ENCODE measurements at places on chromosomes 2 and 18.

DNA sequence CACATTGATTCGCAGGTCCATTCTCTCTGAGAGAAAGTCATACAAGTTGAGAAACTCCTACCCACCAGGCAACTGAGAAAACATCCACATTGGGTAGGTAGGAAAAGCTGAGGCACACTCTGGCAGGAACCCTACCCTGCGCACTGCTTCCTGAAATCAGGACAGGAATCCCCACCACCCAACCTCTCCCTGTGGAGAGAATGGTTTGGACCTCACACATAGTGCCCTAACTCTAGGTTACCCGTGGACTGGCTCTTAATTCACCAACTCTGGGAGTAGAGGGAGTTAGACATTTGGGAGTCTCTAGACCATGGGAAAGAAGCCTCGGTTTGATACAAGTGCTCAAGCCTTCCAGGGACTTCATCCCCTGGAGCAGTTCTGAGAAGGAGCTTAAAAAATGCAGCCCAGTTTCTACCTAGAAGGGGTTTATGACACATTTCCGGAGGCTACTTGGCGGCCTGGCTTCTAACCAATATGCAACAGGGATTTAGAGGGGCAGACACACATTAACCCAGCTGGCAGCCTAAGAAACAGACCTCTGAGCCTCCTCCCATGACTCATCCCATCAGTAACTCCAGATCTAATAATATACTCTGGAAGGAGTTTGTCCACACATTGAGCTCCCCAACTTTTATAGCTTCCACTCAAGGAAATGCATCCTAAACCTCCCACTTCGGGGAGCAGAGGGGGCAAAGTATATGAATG, 136.7 kb downstream of the EML6 start:
- peak; percentile 79 for DNase-seq

- peak; percentile 81 for DNase-seq
Measured at GRCh38 chr18:8701546-8702118, 3.7 kb upstream of the MTCL1 start.

- no peak for DNase-seq
Measured at GRCh38 chr2:147614471-147614870, 230.4 kb upstream of the ACVR2A start.

DNA sequence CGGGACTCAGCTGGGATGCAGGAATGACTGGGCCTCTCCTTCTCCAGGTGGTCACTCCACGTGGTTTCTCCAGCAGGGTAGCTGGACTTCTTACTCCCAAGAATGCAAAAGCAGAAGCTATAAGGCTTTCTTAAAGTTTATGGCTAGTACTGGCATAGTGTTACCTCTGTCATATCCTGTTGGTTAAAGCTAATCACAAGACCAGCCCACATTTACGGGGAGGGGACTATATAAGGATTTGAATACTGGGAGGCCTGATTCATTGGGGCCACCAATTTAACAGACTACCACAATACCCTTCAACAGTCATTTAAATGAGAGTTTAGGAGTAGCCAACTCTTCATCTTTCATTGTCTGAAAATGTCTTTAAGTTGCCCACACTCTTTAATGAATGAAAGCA, 94.4 kb upstream of the TSPYL6 start:
- DNase-seq = no peak

DNA sequence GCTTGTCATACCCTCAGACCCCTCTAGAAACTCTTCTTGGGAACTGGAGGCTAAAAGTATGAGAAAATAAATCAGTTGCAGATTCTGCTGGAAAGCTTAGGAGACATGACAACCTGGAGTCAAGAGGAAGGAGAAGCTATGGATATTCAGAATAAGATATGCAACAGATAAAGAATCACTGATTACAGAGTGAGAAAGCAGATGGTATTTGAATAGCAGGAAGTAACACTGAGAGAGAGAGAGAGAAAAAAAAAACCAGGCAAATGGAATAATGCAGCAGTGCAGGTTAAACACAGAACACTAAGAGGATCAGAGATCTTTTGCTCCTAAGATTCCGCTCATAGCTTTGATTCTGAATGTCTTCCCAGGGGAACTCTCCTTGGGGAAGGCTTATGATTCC, 1284.1 kb upstream of the NXPH2 start:
- DNase-seq = no peak

DNA sequence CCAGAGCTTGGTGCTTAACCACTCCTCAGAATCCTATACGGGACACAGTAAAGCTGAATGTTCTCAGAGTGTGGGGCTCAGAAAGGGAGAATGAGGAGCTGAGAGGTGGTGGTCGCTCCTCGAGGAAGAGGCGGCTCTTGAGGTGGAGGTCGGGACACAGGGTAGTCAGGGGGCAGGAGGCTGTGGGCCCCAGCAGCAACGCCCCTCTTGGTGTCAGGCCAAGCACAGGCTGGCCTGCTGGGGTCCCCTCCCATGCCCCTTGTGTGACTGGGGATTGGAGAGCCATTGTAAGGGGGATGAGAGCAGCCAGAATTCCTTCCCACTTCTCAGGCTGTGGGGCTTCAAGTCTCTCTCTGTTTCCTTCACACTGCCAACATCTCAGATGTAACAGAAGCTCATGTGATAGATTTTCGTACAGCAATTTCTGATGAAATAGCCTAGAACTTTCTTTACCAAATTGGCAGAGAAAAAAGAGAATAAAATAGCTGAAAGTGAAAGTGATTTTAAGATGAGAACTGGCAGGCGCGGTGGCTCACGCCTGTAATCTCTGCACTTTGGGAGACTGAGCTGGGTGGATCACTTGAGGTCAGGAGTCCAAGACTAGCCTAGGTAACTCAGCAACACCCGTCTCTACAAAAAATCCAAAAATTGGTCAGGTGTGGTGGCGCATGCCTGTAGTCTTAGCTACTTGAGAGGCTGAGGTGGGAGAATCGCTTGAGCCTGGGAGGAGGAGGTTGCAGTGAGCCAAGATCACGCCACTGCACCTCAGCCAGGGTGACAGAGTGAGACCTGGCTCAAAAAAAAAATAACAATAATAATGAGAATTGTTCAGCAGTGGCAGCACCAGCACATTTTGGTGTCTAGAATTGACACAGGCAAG, 61.1 kb upstream of the RPL31 start:
- no peak for DNase-seq

DNA sequence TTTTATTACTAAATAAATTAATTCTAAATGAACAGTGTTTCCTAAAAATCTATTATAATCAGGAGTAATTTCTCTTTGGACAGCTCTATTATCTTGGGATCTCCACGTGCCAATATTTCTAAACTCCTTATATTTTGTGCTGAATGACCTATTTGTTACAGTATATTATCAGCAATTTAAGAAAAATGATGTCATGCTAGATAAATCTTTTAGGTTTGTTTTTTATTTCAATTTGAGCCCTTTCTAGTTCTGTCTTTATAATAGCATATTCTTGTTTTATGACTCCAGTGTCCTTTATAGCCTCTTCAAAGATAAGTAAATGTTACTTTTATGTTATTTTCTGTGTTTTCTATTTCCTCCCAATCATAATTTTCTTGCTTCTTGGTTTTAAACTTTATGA, 269.2 kb downstream of the CCDC102B start:
- DNase-seq = no peak

GRCh38 chr2:133483181-133483580, 85.1 kb downstream of the NCKAP5 start:
- DNase-seq = no peak

DNA sequence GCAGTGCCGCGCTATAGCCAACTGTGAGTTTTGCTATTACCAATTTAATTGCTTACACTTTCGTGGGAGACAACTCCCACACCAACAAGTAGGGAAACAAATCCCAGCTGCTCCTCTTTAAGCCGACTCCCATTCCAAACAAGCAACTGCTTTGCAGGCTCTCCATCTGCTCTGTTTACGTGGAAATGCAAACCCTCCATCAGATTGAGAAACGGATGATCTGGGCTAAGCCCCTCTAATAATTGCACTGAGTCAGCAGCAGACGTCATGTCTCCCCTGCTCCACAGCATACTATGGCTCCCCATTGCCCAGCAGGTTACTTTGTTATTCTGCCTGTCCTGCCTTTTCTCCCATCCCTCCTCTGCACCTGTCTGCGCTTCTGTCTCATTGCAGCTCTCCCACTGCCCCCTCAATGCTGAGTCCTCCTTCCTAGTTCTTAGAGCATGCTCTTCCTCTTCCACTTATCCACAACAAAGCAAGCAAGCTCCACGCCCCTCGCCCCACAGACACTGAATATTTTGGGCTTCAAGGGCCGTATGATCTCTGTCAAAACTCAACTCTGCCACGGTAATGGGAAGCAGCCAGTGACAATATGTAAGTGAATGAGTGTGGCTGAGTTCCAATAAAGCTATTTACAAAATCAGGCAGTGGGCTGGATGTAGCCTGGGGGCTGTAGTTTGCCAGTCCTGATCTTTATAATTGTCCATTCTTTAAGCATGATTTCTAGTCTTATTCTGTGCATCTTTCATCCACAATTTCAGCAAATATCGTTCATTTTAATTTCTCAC, 39.5 kb upstream of the ARL4C start:
- DNase-seq = no peak

DNA sequence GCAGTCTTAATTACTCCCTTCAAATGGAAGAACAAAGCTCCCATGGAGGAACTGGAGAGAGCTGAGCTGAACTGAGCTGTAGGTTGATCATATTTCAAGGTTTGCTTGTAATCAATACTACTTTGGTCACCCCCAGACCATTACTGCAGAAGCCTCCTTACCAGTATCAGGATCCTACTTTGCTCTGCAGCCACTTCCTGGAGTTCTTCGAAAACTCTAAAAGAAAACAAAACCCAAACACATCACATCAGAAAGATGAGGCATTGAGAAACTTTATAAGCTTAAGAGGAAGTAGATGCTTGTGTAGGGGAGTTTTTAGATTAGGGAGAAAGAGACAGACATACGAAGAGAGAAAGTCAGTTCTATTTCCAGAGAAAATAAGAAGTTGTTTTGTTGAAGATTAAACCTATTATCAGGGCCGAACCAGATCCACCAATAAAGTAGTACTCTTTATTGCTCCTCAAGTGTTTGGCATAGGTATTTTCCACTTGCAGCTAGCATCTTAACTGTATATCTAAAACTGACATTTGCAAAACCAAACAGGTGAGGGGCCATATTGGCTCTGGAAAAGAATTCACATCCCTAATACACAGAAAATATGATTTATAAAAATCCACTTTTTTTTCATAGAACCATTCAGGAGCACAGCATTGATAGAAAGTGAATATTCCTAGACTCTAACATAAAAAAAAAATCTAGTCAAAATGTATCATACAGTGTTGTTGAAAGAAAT, 166.9 kb upstream of the KLF7 start:
- peak; percentile 60 for DNase-seq

DNA sequence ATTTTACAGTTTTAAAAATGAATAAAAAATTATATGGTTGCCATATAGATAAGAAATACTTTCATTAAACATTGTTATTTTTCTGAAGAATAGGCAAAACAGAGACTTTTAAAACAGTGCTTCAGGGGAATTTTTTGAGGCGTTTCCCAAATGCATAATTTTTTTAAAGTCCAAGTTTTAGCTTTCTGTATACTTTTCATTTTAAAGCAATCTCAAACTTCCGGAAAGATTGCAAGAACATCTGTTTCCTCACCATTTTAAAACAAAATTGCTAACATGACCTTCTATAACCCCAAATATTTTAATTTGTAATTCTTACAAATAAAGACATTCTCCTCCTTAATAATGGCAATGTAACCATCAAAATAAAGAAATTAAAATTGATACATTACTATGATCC, 15.1 kb upstream of the MBD2 start:
- no peak for DNase-seq

DNA sequence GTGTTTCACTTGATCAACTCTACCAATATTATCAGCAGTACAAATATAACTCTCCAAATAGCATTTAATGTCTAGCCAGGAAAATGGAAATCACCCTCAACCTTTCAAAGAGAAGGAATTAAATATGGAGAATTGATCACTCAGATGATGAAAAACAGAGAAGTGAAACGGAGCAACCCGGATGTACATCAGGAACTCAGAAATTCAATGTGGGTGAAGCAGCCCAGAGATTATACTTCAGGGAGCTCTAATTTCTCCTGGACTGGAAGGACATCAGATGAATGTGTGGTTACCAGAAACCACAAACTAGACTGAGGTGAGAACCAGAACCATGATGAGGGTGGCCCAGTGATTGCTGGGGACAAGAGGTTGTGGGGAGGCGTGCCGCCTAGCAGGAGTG, 35.5 kb upstream of the COBLL1 start:
- no peak for DNase-seq

GRCh38 chr2:231050018-231050901, 6.4 kb upstream of the PSMD1 start:
- DNase-seq = peak; percentile 10

GRCh38 chr2:75287624-75288316, 88.5 kb upstream of the TACR1 start:
- DNase-seq = no peak

DNA sequence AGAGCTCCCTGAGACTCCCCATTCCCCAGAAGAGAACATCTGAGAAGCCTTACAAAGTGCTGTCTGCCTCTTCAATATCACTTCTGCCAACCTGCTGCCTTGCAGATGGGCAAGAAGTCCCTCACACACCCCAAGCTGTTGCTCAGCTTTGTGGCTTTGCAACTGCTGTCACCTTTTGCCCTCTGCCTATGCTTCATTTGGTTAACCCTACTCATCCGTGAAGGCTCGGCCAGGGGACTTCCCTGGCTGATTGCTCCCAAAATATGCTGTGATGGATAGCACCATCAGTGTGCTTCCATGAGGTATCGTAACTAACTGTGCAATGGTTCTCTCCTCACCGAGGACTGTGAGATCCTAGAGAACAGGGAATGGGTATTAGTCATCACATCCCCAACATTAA, 88.9 kb upstream of the CYP1B1 start:
- DNase-seq = no peak
